Suprapubic skin (tissue), 4 donors: ENCODE measurements at places on chromosomes 12 and 14.
A peak's percentile ranks its signal among the peaks of the same experiment; 100 is the strongest.

DNA sequence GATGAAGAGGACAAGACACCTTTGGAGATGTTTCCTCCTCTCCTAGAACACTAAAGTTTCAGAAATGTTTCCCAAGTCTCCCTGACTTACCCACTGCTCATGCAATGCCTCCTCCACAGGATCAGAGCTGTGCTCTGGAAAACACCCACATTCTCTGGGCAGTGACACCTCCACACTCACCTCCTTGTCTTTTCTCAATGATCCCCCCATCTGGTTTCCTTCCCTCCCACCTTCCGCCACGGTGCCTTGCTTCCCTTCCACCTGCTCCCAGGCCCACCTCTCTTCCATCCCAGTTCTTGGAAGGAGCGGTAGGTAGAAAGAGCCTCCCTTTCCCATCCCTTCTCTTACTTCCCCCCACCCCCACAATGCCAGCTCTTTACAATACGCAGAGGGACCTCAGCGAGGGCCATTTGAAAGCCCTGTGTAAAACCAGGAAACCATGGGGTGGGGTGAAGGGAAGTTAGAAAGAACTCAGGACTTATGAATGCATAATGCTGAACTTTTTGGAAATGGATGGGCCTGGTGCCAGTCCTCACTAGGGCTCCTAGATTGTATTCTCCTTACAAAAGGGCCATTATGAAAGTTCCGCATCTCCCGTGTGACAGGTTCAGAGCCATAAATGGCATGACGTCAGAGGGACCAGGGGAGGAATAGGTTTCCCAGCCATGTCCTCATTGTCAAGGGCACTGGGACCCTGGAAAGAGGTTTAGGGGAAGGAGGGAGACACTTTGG, 12.8 kb downstream of the FBLN5 start:
- DNase-seq, result no peak

DNA sequence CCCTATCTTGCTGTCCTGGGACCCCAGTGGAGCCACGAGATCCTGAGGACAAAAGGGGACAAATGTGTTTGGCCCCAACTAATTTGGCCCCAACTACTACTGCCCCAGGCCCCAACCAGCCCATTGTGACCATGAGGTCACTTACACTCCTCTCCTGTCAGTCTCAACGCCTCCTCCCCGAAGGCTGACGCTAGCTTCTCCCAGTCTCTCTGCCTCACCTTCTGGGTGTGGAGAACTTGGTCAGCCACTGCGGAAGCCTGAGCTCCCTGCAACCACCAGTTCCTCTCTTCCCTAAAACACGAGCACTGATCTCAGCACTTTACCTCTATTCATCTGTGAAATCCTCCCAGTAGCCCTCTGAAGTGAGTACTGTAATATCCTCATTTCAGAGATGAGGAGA, 13.3 kb downstream of the FAM181A start:
- DNase-seq, result no peak

GRCh38 chr14:25053585-25053984, 3.6 kb upstream of the STXBP6 start:
- no peak for DNase-seq

DNA sequence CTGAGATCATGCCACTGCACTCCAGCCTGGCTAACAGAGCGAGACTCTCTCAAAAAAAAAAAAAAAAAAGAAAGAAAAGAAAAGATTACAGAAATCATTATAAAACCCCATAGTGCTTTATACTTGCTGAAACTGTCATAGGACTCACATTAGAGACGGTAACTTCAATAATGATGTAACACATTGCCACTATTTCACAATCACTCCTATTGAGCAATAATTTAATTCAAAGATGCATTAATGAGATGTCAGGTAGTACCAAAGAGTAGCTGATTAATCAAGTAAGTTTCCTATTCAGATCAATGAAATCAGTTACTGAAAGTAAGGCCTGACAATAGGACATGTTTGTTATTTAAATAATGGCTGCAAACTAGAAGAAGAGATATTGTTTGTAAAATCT, 751.5 kb upstream of the ALG10B start:
- DNase-seq, result no peak

- no peak for DNase-seq
Observed at GRCh38 chr12:78880078-78880477, 15.5 kb downstream of the SYT1 start.

DNA sequence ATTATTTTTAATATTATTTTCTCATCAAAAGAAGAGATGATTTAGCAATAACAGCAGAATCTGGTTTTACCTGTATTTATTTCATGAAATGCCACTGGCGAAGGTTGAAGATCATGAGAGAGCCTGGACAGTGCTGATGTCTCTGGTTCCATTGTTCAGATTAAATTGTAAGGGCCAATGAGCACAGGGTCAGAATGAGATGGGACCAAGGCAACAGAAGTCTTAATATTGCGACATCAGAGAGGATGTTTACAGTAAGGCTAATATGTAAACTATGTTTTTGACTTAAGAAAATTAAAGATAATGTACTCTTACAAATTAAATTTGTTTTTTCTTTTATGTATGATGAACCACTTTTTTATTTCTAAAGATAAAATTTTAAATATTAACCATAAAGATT, 35.2 kb upstream of the KLRD1 start:
- DNase-seq, result no peak

DNA sequence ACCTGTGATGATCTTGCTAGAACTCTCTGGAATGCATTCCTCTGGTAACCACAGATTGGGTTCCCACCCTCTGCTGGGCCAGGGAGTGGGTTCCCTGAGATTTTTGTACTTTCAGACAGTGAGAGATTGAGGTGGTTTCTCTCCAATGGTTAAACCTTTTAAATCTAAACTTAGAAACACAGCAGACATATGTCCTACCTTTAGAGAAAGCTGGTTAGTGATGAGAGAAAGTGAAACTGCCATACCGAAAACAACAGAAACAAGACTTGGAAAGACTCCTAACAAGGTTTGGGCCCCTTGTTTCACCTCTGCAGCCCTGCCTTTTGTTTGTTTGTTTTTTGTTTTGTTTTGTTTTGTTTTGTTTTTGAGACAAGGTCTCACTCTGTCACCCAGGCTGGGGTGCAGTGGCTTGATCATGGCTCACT, 9.7 kb upstream of the SGPP1 start:
- no peak for DNase-seq

DNA sequence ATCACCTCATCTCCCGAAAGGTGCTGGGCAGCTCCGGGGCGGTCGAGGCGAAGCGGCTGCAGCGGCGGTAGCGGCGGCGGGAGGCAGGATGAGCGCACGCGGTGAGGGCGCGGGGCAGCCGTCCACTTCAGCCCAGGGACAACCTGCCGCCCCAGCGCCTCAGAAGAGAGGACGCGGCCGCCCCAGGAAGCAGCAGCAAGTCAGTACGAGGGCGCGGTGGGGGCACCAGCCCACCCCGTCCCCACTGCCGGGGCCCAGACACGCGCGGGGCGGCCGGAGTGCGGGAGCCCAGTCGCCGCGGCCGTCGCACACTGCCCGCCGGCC, 862 bp downstream of the HMGA2 start:
- no peak for DNase-seq

DNA sequence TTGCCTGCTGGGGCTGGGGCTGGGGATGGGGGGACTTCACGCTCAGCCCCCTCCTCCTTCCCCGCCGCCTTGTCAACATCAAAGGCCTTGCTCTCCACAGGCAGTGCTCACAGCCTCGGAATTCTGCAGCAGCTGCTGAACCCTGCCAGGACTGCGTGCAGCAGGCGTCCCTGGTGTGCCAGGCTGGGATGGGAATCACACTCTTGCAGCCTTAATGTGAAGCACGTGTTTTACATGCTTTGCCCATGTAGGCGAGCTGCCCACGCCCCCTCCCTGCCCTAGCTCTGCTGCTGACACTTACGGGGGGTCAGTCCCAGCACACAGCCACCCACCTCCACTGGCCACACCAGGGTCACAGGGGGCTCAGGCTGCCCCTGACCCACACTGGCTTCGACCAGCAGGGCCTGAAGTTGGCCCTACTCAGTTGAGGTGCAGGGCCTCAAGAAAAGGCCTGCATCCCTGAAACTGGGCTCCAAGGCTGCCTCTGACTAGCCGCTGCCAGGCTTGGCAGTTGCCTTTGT, 276.2 kb upstream of the RTL1 start:
- DNase-seq, result peak; percentile 72

- no peak for DNase-seq
Observed at GRCh38 chr12:3127832-3128231, 50.7 kb downstream of the TSPAN9 start.

DNA sequence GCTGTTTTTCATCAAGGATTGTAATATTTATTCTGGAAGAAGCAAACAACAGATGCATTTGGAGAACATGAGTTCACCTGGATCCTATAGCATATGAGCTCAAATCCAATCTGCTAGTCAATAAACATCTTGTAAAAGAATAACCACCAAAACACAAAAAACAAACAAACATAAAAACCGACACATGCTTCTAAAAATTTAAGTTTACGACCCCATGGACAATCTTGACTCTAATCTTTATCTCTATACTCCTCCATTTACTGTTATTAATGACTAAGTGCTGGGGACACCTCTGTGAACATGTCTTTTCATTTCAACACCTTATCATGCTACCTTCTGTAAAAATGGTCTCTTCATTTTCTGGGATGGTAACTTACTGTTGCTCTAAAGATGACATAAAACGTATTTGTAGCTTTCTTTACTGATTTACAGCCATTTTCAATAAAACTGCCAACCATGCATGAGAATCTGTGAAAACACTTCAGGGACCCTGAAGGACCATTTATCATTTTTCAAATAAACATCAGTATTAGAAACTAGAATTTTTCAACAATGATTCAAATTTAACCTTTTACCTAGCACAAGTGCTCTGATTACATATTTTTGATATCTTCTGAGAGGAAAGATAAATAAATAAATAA, 123.8 kb upstream of the SOX5 start:
- no peak for DNase-seq

GRCh38 chr14:30656190-30656632, 34.1 kb downstream of the SCFD1 start:
- no peak for DNase-seq

DNA sequence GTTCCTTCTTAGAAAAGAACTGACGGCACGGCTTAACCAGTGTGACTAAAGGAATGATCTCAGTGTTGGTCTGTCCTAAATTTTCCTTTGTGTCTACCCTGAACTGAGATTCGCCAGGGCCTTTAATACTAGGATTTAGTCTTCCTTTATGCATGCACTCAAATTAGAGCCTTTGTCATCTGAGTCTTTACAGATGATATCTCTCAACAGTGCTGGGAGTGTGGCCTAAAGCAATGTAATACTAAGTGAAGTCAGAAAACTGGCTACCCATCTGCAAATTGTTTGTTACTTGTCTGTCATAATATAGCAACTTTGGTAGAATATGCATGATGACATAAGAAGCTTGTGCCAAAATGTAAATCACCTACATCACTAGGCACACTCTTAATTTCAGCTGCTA, 95.4 kb downstream of the PTPRO start:
- no peak for DNase-seq

- DNase-seq, result no peak
Observed at GRCh38 chr14:20564501-20564997, 3.7 kb upstream of the RNASE9 start.

DNA sequence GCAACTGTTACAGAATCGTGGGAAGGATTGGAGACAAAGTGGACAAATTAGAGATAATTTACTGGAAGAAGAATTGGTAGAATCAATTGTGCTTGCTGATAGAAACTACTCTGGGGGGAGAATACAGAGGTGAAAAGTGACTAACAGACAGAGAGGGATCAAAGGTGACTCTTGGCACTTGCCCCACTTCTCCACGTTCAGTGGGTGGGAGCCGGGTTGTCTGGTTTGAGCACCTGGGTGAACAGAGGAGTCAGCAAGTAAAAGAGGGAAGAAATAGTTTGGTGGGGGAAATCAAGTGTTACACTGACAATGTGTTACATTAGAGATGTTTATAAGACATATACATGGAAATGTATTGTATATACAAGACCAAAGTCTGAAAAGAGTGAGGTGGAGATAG, 69.1 kb downstream of the PPP2R5E start:
- no peak for DNase-seq

GRCh38 chr14:103623883-103624482, 5.0 kb upstream of the KLC1 start:
- DNase-seq, result no peak

DNA sequence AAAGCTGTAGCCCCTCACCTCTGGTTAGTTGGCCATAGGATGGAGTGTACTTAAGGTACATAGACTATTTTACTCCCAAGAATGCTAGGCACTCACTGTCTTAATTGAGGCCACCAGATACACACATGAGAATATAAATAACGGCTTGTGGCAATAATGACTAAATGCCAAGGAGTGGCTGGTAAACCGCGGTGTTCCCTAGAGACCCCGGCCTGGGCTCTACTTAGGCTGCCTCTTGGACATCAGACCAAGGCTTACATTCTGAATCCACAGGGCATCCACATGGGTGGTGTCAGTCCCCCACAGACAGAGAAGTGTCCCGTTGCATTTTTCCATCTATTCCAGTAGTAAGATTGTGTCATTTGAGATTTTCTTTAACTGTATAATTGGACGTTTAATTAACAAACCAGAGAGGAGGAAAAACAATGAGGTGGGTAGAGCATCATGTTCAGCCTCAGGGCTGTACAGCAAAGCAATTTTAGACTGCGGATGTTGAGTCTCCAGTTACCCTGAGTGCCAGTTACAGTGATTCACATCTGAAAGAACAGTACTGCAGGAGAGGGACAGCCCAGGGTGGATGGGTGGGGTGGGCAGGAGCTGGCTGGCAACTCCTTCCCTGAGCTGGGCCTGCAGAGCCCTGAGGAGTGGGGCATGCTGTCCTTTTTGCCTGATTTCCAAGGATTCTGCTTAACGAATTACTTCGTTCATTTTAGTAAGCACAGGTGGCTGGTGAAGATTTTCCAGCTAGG, 20.5 kb downstream of the CKB start:
- peak; percentile 29 for DNase-seq

DNA sequence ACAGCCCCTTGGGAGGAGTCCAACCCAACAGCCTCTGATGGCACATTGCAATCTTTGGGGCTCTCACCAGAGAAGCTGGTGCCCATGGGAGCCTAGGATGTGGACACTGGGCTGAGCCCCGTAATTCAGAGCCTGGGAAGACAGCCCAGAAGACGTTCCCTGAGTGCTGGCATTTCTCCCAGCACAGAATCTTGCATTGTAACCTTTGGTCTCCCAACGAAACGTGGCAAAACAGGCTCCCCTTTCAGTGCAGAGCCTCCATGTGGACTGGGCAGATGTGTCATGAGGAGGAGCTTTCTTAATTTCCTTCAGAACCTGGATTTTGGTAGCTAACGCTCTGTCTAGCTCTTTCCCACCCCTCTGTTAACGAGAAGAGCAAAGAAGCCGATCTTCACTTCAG, 26.3 kb downstream of the BATF start:
- DNase-seq, result no peak

DNA sequence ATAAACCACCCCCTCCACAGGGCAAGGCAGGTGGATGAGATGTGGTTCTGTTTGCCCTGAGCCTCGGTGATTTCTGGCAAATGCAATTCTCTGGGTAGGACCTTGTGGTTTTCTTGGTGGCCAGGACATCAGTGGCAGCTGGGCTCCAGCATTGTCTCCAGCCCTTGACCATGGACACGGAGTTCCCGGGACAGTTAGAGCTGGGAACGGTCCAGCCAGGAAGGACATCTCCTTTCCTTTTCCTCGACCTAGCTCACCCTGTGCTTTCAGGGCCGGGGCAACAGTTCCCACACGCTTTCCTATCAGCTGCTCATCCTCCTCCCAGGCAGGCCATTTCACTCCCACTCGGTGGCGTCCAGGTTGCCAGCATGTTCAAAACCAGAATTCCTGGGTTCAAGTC, 9.2 kb downstream of the SERPINA4 start:
- no peak for DNase-seq
